ENCODE measurements at places on chromosomes 6 and 20. TPM values are rescaled to one million over a fixed set of nuclear protein-coding genes. Genes with fewer than 3 reads are reported as not detected.
A peak's percentile ranks its signal among the peaks of the same experiment; 100 is the strongest.

DNA sequence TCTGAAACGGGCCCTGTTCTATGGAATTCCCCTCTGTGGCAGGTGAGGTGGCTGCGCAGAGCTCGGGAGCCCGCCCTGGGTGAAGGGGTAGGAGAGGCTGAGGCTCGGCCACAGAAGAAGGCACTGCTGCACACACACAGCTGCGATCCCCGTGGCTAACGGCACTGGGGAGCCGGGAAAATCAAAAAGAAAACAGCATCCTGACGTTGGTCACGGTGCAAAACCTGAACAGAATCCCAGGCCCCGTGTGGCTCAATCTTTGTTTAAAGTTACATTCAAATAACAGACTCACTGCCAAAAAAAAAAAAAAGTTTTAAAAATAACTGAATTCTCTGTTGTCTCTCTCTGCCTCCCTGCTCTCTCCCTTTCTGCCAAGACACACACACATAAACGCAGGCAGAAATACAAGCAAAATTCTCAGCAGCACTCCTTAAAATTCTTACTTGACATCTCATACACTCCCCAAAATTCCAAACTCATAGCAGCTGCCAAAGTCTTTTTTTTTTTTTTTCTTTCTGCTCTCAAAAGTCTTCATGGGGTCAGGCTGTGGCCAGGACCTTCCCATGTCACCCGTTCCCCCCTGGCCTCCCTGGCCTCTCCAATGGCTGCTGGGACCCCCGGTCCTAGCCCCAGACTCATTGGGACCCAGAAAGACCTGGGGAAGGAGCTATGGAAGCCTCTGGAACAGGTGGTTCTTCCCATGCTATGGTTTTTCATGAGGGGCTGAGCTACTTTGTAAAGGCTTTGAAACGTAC, 248.8 kb downstream of the TTLL2 start:
- no peak for DNase-seq
- no peaks in the 10 kb centered on the region for H3K36me3 ChIP-seq
- H3K4me1 ChIP-seq = no peaks in the 10 kb centered on the region
- no peak overlapping the region for H3K4me3 ChIP-seq

DNA sequence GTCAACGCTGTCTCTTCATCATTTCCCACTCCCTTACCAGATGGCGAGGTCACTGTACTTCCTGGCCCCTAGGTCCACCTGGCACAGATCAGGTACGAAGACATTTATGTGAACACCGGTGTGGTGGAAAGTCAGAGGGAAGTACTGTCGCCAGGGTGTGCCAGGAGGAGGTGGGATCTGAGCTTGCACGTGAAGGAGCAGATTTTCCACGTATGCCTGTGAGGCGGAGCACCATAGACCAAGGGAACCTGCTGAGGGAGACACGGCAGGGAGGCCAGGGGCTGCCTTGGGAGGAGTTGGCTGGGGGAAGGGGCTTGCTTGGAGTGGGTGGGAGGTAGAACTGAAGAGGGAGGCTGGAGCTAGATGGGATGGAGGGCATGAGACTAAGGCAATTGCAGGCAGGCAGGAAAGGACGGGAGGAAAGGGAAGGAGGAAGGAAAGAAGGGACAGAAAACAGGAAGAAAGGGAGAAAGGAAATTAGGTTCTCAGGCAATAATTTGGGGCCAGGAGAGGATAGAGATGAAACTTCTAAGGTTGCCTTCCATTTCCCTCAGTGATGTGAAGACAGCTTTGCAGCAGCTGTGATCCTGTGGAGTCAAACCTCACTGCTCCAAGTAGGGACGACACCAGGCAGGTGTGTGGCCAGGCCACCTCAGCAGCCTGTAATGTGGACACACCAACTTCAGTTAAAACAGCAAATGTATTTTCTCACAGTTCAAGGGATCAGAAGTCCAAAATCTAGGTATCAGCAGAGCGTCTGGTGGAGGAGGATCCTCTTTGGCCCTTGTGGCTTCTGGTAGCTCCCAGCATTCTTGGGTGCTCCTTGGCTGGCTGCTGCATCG, 46.8 kb downstream of the CHMP4B start:
- peaks cover 37% of the 10 kb centered on the region for H3K4me1 ChIP-seq
- H3K27ac ChIP-seq = peak overlapping the region; percentile 78
- H3K4me3 ChIP-seq = no peak overlapping the region
- peaks cover 25% of the 10 kb centered on the region for H3K36me3 ChIP-seq
- H3K27me3 ChIP-seq = no peaks in the 10 kb centered on the region

DNA sequence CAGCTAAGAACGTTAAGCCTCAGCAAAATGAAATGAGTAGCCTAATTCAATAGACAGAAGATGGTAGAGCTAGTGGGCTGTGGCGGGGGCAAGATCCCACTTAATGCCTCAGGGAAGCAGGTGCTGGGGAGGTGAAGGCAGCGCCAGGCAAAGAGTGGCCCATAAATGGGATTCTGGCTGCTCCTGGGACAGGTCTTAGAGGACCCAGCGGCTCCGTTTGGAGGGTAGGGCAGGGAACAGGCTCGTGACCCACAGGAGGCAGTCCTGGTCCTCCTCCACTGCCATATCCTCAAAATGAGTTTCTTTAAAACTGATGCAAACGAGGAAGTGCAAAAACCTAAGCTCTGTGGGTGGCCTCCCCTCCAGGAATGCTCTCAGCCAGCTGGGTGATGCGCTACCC, 32.7 kb downstream of the SAYSD1 start:
- H3K4me3 ChIP-seq = no peak overlapping the region
- peaks cover 47% of the 10 kb centered on the region for H3K27me3 ChIP-seq
- no peak overlapping the region for H3K27ac ChIP-seq
- no peaks in the 10 kb centered on the region for H3K4me1 ChIP-seq
- no peak for DNase-seq

DNA sequence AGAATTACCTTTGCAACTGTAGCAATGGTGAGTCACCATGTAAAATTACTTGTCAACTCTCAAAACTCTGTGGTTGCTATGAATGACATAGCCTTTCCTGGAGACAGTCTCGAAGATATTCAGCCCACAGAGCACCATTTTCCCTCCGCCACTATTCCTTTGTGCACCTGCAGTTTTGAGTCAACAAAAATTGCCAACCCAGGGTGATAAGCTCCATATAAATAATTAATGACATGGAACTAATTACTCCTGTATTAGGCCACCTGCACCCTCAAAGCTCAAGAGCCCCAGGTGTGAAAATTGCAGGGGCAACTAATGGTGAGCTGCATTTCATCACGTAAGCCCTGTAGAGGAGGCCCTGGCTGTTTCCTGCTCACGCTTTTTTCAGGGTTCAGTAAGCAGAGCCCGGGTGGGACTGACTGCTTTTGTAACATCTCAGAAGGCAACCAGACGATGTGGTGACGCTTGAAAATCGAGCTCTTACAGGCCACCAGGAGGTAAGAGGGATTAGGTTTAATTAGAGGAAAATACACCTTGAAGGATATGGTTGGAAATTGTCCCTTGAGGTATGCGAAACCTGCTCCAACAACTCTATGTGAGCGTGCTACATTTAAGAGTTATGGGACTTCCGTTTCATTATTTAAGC, 70.8 kb downstream of the BMP2 start:
- no peaks in the 10 kb centered on the region for H3K4me1 ChIP-seq
- H3K36me3 ChIP-seq = no peaks in the 10 kb centered on the region
- DNase-seq = no peak
- H3K27ac ChIP-seq = no peak overlapping the region
- no peaks in the 10 kb centered on the region for H3K27me3 ChIP-seq

GRCh38 chr20:22623211-22623610, 38.8 kb upstream of the FOXA2 start:
- no peak for DNase-seq
- H3K4me1 ChIP-seq = no peaks in the 10 kb centered on the region
- no peak overlapping the region for H3K4me3 ChIP-seq

The BAK1 gene
- 11.7 TPM for polyA plus RNA-seq
